Glomerular endothelial cell (primary cell): ENCODE measurements at places on chromosomes 4 and X. TPM values are rescaled to one million over a fixed set of nuclear protein-coding genes. Genes with fewer than 3 reads are reported as not detected.

DNA sequence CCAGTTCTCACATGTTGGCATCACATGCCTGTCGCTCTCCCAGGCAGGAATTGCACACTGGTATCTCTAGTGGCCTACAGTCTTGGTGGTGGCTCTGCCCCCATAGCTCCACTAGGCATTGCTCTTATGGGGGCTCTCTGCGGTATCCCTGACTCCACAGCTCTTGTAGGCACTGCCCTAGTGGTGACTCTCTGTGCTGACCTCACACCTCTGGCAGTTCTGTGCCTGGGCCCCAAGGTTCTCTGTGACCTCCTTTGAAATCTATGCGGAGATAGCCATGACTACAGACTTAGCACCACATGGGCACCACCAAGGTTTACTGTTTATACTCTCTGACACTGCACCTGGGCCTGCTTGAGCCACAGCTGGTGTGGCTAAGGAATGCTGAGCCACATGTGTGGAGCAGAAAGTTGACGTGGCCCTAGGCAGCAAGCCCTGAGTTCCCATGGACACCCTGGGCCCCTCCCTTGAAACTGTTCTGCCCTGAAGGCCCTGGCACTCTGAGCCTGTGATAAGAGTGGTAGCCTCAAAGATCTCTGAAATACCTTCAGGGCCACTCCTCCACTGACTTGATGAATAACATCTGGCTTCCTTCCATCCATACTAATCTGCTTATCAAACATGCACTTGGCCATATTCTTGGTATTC is 8.0 kb downstream of the SLC9B1 start:
- no peak for DNase-seq

- no peak for DNase-seq
Observed at GRCh38 chr4:152920768-152921167, 15.4 kb upstream of the FHDC1 start.

GRCh38 chr4:138252551-138252950 is 10.4 kb upstream of the SLC7A11 start:
- no peak for DNase-seq

RIBC1 gene
- 2.3 TPM in 1 of 2 replicates, not detected in the other for total RNA-seq

GRCh38 chr4:158788516-158788915 is 19.7 kb downstream of the FNIP2 start:
- DNase-seq, result no peak
